Stimulated activated CD8-positive, alpha-beta memory T cell treated with anti-CD3 and anti-CD28 coated beads, Interleukin-4, amount 100 ng/mL, for 4 hours (primary cell): ENCODE measurements at places on chromosomes 11 and 22.

DNA sequence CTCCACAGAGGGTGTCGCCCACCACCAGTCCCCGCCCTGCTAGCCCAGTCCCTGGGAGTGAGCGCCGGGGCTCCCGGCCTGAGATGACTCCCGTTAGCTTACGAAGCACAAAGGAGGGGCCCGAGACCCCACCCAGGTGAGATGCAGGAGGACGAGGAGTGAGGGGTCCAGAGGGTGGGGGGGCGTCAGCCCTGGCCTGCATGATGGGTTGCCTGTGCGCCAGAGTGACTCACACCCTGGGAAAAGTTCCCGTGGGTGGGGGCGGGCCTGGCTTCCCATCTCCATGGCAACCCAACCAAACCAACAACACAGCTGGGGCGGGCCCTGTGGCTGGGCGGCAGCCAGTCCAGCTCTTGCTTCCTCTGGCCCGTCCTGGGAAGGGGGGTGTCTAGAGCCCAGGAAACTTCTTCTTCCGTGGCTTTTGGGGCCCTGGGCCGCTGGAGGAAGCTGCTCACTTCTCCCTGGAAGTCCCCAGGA lies 4.5 kb downstream of the GAS2L1 start:
- peak; percentile 52 for DNase-seq

- no peak for DNase-seq
Measured at GRCh38 chr11:18540207-18541009, 13.7 kb upstream of the TSG101 start.

- DNase-seq, result no peak
Measured at GRCh38 chr11:128323381-128323780, 264.0 kb downstream of the ETS1 start.

- no peak for DNase-seq
Measured at GRCh38 chr11:128627666-128628324, 40.4 kb upstream of the ETS1 start.

DNA sequence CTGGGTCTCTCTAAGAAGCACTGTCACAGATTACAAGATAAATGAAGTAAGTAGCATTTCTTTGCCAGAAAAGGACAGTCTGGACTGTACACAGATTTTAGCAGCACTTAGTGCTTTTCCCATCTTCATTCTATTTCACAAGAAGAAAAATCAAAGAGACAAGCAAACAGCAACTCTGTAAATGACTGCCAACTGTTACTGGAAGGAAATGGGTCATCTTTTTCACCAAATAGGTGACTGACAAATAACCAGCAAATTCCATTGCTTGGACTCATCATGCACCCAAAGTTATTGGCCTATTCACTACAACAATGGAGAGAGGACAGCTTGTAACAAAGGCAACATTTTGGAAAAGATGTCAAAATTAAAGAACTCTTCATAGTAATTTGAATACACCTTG lies 28.9 kb upstream of the CARD18 start:
- no peak for DNase-seq

- DNase-seq, result no peak
Measured at GRCh38 chr11:126034039-126034932, 28.4 kb downstream of the CDON start.

DNA sequence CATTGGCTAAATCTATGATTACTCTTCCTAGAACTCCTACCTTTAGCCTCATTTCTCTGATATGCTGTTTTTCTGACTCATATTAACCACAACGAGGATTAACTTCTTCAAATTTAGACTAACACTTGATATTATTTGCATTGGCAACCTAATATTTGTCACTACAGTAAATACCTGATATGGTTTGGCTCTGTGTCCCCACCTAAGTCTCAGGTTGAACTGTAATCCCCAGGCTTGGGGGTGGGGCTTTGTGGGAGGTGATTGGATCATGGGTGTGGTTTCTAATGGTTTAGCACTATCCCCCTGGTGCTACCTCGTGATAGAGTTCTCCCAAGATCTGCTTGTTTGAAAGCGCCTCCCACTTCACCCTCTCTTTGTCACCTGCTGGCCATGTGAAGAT lies 17.1 kb upstream of the MED17 start:
- DNase-seq, result no peak

- peak; percentile 18 for DNase-seq
Measured at GRCh38 chr11:75429902-75430713, 2.9 kb downstream of the KLHL35 start.
